ENCODE measurements at places on chromosomes 5 and 9.

DNA sequence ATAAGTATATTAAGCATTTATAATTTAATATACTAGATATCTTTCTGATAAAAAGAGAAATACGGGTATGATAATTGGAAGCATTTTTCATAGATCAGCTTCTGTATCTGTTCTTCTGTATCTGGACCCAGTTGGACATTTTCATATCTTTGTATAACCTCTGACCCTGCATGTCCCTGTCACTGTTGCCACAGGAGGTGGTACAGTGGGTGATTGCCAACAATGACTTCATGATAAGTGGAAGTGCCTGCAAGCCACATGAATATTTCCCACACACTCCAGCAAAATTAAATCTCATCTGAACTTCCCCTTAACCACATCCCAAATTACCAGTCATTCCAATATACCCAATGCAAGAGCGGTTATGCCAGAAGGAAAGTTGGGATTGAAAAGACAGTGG lies 376.4 kb downstream of the ARRDC3 start:
- DNase-seq: no peak

GRCh38 chr5:144464306-144464705 lies 293.6 kb downstream of the KCTD16 start:
- no peak for DNase-seq

DNA sequence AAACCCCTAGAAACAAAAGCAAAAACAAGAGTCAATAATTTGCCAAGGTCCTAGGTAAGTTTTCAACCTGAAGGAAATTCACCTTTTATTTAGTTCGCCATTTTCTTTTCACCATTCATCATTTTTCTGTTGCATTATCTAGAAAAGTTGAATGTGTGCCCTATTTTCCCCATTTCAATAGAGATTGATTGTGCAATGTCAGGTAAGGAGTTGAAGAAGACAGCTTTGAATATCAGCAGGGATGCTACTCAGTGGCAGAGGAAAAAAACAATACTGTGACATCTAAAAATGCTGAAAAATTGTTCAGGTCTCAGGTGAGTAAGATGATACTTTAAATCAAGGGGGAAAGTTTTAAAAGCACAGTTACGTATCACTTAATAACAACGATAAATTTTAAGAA lies 813.7 kb downstream of the DTWD2 start:
- no peak for DNase-seq

DNA sequence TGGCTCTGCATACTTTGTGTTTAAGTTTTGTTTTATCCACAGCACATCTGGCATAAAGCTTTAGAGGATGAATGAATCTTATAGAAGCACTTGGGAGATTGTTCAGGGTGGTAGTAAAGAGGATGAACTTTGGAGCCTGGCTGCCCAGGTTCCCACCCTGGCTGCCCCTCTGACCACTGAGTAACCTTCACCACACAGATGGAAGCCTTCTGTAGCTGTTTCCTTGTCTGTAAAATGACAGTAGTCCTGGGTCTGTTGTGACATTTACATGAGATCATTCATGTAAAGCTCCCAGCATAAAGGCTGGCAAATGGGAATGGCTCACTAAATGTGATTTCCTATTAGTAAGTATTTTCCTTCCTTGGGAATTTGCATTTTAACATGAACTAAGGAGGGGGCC lies 85.7 kb upstream of the FAM169A start:
- no peak for DNase-seq

DNA sequence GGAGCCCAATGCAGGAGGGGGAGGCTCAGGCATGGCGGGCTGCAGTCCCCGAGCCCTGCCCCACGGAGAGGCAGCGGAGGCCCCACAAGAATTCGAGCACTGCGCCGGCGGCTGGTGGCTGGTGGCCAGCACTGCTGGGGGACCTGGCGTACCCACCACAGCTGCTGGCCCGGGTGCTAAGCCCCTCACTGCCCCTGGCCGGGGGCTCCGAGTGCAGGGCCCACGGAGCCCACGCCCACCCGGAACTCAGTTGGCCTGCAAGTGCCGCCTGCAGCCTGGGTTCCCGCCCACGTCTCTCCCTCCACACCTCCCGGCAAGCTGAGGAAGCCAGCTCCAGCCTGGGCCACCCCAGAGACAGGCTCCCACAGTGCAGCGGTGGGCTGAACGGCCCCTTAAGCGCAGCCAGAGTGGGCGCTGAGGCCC lies 780.3 kb downstream of the DTWD2 start:
- DNase-seq: no peak

DNA sequence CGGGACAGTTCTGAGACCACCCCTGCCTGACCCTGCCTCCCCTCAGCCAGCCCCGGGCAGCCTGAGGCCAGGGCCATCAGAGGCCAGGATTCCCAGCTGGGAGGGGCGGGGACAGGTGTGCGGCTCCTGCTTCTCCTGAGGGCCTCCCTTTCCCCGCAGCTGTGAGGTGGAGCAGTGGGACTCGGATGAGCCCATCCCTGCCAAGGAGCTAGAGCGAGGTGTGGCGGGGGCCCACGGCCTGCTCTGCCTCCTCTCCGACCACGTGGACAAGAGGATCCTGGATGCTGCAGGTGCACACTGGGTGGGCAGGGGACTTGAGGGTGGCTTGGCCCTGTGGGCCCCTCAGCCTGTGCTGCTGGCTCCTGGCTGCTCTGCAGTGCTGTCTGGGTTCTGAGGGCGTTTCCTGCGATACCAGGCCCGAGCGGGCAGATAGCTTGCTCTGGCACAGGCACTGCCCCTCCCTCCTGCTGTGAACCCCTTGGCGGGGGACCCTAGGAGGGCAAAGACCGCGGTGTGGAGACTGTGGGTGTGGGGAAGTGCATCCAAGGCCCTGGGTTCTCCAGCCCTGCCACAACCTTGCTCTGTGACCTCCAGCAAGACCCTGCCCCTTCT lies 2.3 kb downstream of the GRHPR start:
- no peak for DNase-seq

- DNase-seq: no peak
Observed at GRCh38 chr9:82721593-82721992, 341.3 kb downstream of the RASEF start.

- no peak for DNase-seq
Observed at GRCh38 chr9:125829743-125830142, 82.6 kb downstream of the PBX3 start.

- no peak for DNase-seq
Observed at GRCh38 chr5:125463466-125464092, 717.1 kb upstream of the ZNF608 start.

DNA sequence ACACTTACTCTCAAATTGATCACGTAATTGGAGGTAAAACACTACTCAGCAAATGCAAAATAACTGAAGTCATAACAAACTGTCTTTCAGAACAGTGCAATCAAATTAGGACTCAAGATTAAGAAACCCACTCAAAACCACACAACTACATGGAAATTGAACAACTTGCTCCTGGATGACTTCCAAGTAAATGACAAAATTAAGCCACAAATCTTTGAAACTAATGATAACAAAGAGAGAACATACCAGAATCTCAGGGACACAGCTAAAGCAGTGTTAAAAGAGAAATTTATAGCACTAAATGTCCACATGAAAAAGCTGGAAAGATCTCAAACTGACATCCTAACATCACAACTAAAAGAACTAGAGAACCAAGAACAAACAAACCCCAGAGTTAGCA lies 540.5 kb upstream of the CDH18 start:
- no peak for DNase-seq

DNA sequence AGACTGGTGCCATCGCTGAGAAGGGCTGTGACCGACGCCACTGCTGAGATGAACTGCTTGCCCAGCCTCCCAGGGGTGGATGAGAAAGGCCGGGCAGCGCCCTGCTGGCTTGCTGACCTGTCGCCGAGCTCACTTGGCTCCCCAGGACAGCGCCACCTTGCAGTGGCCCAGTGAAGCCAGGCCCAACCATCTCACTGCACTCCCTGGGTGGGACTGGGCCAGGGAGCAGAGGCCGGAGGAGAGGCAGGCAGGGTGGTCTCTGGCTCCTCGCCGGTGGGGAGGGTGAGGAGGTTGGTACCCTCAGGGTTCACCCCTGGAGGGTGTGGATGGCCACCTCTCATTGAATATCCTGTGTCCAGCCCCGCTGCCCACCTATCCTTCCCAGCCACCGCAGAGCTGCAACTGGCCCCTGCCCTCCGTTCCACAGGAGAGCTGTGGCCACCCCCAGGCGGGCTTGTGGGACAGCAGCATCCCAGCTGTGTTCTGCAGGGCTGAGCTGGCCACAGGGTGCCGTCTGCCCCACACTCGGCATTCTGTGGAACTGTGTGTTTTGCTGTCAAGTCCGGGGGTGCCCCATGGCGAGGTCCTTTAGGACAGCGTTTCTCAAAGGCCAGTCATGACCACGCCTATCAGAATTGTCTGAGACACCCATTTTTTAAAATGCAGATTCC lies 41.0 kb upstream of the FCN2 start:
- no peak for DNase-seq

GRCh38 chr5:154260224-154260927 lies 69.8 kb downstream of the GALNT10 start:
- DNase-seq: no peak

DNA sequence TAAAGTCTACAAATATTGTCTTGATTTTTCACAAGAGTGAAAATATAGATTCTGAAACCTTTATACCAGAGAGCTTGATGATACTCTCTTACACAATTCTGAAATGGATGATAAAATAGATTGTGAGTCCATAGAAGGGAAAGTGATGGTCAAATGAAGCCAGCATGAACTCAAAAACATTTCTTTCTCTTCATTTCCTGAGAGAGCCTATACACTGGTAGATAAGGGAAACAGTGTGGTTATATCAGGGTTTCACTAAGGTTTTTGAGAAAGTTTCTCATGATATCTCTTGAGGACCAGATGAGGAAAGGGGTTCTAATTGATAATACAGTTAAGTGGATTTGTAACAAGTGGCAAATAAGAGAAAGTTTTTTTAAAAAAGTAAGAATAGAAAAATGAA lies 254.1 kb downstream of the PJA2 start:
- no peak for DNase-seq

- peak; percentile 55 for DNase-seq
Observed at GRCh38 chr5:37723162-37723961, 116.5 kb downstream of the GDNF start.

- no peak for DNase-seq
Observed at GRCh38 chr5:139091439-139092156, 106.6 kb downstream of the SIL1 start.

GRCh38 chr9:118561051-118561450 lies 808.2 kb downstream of the BRINP1 start:
- no peak for DNase-seq

GRCh38 chr9:98314381-98315066 lies 59.1 kb upstream of the TBC1D2 start:
- no peak for DNase-seq
